Right hindlimb (tissue), 1 donor: ENCODE measurements at places on chromosomes 1 and 21.

- no peak for DNase-seq
These were observed 505 bp downstream of the LMNA start for GRCh38 chr1:156114919-156115513.

DNA sequence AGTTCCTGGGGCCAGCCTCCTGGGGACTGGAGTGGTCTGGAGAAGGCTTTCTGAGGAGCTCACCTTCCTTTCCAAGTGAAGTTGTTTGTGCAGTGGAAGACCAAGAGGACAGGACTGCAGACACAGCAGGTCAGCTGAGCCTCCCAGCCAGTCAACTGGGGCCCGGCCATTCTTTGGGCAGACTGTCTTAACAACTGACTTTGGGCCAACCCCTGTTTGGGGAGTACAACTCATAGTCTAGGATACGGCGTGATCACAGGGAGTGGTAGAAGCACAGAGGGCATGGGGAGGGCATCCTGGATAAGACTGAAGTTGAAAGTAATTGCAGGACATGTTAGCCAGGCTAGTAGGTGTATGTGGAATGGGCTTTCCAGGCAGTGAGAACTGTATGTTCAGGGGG, 50.3 kb downstream of the PGM1 start:
- peak; percentile 27 for DNase-seq

DNA sequence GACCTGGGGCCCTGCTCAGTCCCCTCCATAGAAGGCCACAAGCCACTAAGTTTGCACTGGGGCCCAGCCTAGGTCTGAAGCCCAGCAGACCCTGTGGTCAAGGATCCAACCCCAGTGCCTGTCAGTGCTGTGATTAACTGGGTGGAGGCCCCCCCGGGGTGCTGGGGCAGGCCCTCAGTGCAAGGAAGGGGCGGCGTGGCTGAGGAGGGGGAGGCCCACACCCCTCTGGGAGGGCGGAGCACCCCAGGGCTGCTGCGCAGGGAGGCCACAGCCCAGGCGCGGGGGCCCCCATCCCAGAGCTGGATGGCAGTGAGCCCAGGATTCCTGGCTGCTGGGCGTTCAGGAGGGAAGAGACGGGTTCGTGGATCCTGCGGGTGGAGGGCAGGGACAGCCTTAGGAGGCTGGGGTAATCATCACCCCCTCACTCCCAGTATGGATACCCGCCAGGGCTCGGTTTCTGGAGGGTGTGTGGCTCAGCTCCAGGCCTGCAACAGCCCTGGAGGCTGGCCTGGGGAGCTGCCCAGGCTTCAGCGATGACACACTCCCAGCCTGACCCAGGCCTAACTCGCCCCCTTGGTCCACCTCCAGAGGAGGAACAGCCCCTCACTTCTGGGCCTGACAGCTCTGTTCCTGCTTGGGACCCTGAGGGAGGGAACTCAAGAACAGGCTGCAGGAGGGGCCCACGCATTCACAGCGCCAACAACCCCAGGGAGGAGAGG, 890 bp downstream of the GJC2 start:
- DNase-seq = peak; percentile 89

- peak; percentile 92 for DNase-seq
These were observed 118.3 kb upstream of the FGGY start for GRCh38 chr1:59178339-59179187.

DNA sequence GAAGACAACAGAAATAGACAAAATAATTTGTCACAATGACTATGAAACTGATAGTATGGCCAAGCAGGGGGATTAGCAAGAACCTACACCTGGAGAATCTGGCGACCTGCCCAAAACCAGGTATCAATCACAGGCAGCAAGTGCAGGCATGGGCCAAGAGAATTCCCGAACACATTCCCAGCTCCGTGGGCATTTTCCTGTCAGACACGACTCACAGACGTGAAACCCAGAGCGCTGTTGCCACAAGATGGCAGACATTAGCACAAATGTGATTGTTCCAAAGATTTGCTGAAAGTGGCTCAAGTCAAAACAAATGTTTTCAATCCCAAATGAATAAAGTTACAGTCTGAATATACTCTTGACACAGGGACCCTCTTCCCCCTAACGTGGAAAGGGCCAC, 36.8 kb downstream of the HLCS start:
- DNase-seq = no peak

DNA sequence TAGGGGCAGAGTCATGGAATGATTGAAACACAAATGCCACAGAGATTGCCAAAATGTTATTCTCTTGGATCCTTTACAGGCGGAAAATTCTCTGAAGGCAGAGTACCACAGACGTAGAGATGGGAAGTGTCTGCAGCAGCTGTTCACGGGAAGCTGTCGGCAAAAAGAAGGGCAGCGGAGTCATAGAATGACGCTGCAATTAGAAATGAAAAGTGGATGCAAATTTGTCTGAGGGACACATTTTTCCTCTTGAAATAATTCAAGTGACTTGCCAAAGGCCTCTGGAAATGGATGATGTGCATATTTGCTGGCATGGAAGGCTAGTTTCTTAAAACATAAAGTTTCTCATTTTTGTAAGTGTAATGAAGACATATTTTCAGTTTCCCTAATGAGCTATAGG, 77.5 kb upstream of the PLD5 start:
- no peak for DNase-seq

DNA sequence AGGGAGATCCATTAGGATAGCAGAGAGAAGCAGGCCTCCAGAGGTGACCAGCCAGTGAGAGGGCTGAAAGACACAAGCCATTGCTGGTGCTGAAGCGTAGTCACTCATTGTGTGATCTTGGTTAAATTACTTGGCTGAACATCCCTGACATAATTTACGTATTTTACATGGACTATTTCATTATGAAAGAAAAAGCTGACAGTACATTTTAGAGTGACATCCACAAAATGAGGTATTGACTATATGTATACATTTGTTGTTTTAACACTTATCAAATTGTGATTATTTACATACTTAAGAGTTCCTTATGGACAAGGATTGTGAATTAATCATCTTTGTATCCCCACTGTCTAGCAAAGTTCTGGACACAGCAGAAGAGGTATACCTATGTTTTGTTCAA, 14.9 kb downstream of the DESI2 start:
- DNase-seq = no peak

GRCh38 chr1:103025858-103026409, 82.4 kb downstream of the COL11A1 start:
- no peak for DNase-seq

DNA sequence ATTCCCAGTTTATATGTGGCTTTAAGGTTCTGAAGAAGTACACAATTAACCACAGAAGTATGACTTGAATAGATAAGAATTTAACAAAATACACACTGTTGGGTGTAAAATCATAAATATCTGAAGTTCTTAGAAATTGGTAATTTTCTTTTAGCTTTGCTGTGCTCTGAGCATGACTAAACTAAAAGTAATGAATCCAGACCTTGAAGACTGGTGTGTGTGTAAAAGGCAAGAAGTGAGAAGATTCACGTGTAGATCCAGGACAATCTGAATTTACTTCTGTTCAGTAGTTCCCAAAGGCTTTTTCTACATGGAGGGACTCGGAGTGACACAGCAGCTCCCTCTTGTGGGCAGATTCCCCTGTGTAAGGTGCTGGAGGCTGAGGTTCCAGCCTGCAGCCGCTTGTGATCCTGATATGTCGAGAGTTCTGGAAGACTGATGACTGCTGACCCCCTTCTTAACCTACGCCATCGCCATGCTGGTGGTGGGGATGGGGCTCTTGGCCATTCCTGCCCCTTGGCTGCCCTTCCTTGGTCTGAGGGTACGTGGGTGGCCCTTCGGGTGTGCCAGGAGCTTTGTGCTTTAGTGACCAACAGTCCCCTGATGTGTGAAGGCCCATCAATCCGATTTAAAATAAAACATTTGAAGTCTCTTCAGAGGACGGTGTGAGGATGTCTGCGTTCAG, 62.7 kb downstream of the ADARB1 start:
- DNase-seq = peak; percentile 89

GRCh38 chr1:196732526-196732925, 42.1 kb upstream of the CFHR3 start:
- no peak for DNase-seq

GRCh38 chr1:172540635-172541034, 7.7 kb downstream of the SUCO start:
- DNase-seq = no peak

GRCh38 chr1:223221686-223222085, 78.6 kb upstream of the TLR5 start:
- no peak for DNase-seq

- no peak for DNase-seq
These were observed 13.0 kb downstream of the FAM20B start for GRCh38 chr1:179038528-179039281.

GRCh38 chr1:85048296-85049064, at the start of gene MCOLN3:
MCOLN3 (minus strand) TSS chr1:85048500; CDS start chr1:85045360, 3,140 bp downstream.
- peak; percentile 40 for DNase-seq

- DNase-seq = no peak
These were observed 346.7 kb upstream of the ADGRL4 start for GRCh38 chr1:79353224-79353623.

GRCh38 chr1:171352554-171352953, 38.6 kb downstream of the FMO4 start:
- no peak for DNase-seq

- no peak for DNase-seq
These were observed 5.2 kb downstream of the LEPR start for GRCh38 chr1:65425697-65426096.

DNA sequence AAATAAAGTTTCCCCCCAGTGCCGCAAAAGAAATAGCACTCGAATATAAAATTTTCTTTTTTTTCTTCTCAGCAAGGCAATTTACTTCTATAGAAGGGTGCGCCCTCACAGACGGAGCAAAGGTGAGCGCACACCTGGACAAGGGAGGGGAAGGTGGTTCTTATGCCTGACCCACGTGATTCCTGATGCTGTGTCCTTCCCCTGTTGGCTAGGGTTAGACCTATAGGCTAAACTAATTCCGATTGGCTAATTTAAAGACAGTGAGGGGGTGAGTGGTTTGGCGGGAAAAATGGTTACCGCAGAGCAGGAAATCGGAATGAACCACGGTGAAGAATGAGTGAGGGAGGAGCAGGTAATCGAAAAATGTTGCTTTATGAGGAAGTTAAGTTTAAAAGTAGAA, 607 bp upstream of the FAAH start:
- DNase-seq = no peak

DNA sequence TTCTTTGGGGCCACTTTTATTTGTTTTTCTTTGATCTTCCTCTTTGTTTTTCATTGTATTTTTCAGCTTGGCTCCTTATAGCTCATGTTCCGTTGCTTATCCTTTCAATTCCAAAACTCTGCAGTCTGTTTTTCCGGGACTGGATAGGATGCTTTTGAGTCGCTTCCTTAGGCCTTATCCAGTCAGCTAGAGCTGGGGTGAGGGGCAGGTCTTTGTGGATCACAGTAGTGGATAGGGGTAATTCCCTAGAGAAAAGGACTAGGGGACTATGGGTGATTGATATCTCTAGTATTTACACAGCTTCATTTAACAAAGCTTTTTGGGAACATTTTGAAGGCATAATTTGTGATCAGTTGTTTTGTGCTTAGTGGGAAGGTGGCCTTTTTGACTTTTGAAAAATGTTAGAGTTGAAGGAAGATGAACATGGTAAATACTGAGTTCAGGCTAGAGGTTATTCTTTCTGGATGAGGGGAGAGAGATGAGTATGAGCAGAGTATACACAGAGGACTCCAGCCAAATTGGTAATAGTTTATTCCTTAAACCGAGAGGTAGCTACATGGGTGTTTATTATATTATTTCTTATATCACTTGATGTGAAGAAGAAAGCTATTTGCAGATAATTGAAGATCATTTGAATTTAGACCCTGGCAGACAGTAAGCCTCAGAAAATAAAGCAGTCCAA, 22.5 kb downstream of the CEP350 start:
- DNase-seq = no peak

DNA sequence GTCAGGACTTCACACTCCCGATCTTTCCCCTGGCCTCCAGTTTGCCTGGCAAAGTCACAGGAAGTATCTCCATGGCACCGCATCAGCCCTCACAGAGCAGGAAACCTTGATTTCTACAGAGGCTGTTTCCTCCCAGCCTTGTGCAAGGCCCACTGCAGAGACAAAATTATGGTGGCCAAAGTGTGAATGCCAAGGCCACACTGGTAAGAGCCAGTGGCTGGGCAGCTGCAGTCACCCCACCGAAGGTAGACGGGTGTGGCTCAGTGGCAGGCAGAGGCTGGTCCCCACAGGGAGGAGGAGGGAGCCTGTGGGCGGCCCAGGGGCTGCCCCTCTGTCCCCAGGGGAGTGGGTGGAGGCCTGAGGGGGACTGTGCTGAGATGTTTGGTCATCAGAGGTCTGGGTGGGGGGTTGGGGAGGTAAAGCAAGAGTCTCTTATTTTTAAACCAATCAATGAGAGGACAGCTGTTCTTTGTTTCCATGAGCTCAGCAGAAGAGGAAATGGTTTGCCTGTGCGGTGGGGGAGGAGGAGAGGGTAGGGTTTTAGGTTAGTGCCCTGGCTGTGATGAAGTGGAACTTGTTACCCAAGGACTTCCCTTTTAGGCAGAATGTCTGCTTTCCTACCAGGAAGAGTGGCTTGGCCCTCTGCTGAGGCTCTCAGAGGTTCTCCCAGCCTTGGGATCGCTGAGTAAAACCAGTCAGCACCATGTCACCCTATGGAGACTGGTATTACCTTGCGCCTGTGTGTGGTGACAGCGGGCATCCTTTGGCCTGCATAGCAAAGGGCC, 18.0 kb upstream of the BTG2 start:
- DNase-seq = peak; percentile 73

GRCh38 chr1:182620924-182621585, 16.9 kb upstream of the RGS16 start:
- DNase-seq = no peak

DNA sequence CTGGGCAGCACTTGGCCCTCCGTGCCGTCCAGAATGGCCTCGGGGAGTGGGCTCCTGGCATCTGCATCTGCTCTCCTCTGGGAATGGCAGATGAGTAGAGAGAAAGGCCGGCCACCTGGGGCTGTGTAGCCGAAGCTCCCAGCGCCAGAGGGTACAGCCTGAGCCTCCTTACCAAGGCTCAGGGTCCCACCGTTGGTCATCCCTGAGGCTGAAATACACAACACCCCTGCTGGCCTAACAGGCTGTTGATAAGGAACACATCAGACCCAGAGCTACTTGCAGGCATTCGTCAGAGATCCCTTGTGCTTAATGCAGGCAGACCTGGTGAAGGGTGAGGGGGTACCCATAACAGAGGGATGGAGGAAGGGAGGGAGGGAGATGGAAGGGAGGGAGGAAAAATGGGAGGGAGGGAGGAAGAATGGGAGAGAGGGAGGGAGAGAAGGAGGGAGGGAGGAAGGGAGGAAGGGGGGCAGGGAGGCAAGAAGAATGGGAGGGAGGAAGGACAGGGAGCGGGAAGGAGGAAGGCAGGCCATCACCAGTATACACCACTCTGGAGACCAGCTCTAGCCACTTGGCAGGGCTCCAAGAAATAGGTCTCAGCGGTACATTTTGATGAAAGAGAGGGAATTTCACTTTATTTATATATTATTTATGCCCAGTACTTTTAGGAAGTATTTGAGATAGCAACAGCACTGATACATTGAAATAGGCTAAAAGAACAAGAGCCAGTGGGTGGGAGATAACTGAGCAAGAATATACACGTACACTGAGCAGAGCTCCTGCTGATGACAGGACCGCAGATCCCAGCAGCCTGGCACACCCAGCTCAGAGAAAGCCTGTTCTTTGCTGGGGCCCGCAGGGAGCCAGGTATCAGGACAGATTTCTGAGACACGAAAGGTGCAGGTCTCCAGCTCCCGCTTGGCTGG, 315.0 kb upstream of the VAMP3 start:
- no peak for DNase-seq

GRCh38 chr1:198676253-198676652, 37.4 kb downstream of the PTPRC start:
- no peak for DNase-seq
